ENCODE measurements at places on chromosomes 3 and 15.

DNA sequence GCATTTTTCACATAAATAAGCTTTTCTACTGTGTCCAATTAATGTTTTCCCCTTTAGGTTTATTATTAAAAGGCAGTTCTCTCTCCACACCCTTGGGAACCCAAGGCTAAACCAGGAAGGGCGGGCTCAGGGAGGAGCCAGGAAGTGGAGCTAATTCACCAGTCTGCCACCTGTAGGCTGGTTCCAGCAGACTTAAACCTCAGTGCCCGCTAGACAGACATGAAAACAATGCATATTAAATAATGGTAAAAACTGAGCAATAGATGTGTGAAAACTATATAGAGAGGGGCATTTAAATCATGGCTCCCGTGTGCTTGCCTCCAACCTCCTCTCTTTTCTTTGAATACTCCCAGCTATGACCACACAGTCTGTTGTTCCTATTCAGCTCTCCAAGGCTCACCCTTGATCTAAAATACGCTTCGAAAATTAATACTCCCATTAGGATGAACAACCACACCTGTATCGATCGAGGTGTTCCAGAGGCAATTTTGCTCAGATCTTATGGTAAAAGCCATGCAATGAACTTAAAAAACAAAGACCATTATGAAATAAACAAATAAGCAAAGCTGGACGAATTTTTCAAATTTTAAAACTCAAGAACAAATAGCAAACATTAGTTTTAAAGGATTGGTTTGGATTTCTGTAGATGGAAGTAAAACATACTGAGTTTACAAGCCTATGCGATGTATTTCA, 253.3 kb downstream of the TJP1 start:
- DNase-seq: no peak

GRCh38 chr15:84976746-84977345, 4.8 kb upstream of the PDE8A start:
- DNase-seq: no peak

- DNase-seq: no peak
These were observed 112.2 kb upstream of the LRRFIP2 start for GRCh38 chr3:37286569-37286968.

GRCh38 chr15:87817553-87817952, 439.0 kb downstream of the NTRK3 start:
- DNase-seq: no peak

GRCh38 chr3:190514413-190515153, 698 bp downstream of the IL1RAP start:
- DNase-seq: peak; percentile 38

- no peak for DNase-seq
These were observed 966.9 kb upstream of the NR2F2 start for GRCh38 chr15:95363646-95364045.

- DNase-seq: no peak
These were observed 97.1 kb downstream of the GLDN start for GRCh38 chr15:51438526-51438925.

DNA sequence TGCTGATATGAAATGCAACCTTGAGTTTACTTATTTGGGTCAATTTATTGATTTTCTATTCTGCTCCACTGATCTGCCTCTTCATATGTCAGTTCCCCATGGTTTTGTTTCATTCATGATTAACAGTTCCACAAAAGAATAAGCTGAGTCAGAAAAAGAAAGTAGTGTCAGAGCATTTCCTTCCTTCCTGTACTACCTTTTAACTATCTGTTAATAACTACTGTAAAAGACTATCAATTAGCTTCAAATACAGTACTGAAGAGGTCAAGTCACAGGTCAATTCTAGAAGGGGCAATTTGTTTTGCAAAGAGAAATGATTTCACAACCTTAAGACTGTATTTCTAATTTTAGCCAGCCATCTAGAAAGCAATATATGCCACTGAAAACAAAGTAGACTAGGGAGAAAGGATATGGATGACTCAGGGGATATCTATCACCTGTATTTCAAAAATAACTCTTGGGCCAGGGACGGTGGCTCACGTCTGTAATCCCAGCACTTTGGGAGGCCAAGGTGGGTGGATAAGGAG, 129.5 kb downstream of the TFDP2 start:
- DNase-seq: peak; percentile 4

DNA sequence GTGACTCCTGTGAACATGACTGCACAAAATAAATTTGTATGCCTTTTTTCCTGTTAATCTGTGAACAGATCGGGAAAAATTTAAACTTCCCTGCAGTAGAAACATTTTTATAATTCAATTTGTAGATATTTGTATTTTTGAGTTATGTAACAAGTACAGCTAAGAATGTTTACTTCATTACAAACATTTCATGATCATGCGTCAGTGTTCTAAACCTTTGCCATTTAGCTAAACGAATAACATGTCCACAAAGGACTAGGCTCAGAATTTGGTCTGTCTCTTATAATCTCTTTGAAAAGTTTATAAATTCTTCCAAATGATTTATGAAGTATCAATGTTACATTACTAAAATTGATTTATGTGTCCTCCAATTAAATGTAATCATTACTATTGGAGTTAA, 17.3 kb upstream of the CRYBG3 start:
- DNase-seq: no peak

- DNase-seq: peak; percentile 31
These were observed 26.3 kb downstream of the DPH6 start for GRCh38 chr15:35519541-35520149.

DNA sequence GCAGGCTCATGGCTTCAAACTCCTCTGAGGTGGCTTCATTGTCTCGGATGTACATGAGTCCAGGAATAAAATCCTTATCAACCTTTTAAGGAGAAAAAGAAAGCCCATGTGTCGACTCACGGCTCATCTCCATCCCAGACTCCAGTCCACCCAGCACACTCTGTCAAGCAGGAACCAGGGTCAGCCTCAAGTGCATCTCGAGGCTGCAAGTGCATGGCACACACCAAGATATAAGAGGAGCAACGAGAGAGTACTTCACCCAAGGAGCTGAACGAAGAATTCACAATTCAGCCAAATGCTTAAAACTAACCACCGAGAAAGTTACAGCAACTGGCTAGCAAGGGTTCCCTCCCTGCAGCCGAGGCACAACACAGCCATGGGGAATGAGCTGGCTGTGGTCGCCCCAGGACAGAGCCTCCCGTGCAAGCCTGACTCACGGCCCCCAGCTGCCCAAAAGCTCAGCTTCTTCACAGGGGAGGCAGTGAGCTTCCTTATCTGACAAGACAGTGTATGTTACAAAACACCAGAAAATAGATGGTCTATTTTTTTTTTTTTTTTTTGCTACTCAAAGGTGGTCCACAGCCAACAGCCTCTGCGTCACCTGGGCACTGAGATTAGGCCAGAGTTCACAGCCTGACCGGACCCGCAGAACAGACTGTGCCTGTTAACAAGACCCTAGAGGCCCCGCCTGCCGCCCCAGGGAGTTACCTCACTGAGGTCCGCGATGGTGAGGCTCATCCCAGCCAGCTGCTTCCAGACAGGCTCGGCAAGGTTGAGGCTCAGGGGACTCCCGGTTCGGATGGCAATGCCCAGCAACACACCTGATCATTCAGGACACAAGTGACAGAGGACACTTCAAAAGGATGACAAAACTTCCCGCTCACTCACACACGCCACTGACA, 15.9 kb upstream of the OCA2 start:
- DNase-seq: peak; percentile 40

DNA sequence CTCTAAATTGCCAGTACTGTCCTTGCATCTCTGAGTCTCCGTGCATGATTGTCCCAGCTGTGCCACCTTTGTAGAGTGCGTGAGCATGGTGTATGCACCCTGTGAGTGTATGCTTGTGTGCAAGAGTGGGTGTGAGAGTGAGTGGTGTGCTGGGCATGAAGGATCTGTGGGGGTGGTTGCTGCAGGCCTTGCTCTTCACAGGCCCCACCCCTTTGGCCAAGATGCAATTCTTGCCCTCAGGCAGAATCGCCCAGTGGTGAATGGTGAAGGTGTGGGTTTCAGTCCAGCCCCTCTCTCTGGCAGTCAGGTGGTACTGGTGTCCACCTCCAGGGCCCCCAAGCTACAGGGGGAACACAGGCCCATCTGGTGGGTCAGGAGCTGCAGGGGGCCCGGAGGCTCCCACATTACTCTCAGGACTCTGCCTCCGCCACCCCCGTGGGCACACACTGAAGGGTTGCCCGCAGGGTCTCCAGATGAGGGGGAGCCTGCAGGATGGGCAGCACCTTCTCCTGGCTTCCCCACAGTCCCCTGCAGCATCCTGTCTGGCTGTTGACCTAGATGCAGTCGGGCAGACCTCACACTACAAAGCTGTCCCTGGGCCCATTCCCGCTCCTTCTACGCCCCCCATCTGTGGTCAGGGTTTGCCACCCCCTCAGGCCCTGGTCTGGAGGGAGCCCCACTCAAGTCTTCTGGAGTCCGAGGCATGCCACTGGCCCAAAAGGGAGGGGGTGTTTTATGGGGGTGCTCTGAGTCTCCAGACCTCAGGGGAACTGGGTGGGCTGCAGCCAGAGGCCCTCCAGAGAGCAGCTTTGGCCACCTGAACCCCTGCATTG, 8.3 kb upstream of the ROPN1B start:
- no peak for DNase-seq

- DNase-seq: no peak
These were observed 28.3 kb upstream of the STIMATE start for GRCh38 chr3:52925405-52926313.

GRCh38 chr15:77519540-77519939, 98.9 kb downstream of the HMG20A start:
- DNase-seq: no peak

DNA sequence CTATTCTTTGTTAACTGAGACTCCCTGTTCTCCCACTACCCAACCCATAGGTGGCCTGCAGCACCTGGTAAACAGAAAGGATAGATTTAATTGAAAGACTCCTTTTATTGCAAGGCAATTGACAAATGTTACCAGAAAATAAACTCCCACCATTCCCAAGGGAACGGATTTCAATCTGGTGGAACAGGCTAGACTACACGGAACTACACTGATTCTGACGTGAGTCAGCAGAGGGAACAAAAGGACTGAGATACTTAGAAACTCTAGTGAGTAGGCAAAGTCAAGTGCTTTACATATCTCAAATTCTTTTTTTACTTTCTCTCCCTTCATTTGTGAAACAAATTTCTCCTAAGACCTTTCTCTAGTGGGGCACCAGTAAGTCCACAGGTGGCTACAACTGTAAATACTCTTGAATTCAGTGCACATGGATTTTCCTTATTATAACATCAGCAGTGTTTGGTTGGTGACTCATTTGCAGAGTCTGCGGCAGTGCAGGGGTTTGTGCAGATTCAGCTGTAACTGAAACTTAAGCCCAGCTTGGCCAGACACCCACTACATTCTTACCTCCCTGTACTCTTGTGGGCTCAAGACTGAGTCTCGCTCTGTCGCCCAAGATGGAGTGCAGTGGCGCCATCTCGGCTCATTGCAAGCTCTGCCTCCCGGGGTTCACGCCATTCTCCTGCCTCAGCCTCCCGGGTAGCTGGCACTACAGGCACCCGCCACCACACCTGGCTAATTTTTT, 34.3 kb upstream of the PLSCR2 start:
- peak; percentile 97 for DNase-seq

GRCh38 chr3:25547103-25547502, 117.6 kb downstream of the TOP2B start:
- DNase-seq: no peak

- no peak for DNase-seq
These were observed 75.6 kb upstream of the OSBPL11 start for GRCh38 chr3:125670945-125671344.

DNA sequence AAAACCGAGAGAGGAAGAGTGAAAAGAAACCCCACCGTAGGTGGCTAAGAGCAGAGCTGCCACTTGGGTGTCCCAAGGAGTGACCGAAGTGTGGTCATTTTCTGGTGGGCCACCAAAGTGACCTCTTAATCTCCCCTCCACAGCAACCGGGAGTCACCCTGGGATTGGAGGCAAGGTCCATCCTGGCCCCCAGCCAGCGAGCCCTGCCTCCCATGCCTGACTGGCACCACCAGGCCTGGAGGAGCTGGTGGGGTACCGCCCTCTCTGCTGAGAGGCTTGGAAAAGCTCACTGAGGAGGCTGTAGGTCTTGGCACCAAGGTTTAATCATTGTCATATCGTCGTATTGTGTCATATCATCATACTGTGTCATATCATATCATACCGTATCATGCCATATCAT, 74.0 kb upstream of the TRPM1 start:
- DNase-seq: no peak

DNA sequence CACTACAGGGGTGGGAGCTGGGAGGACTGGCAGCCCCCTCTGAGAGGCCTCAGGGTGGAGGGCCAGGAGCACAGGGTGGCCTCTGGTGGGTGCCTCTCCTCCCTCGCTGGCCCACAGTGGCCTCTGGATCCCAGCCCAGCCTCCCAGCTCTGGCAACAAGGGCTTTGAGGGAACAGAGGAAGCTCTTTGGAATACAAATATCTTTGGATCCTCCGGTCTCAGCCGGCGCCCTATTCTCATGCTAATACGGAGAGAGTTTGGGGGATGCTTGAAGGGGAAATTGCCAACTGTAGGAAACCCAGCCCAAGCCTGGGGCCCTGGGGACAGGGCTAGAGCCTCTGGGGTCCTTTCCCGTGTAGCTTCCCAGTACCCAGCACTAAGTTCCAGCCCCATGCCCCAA, 33.4 kb upstream of the INSYN1 start:
- no peak for DNase-seq

DNA sequence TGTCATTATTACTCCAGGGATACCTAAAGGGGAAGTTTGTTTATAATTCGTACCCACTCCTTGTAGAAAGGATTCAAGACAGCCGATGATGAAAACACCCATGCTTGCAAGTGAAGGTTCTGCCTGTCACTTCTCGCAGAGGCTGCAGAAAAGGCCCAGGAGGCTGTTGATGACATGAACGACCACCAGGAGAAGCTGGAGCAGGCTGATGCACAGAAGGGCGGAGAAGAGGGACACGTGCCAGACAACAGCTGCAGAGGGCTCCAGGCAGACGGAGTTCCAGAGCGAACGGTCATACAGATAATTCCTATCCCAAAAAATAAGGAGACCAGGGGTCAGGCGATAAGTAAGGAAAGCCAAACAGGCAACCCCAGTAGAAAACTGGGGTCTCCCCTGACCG, 5.7 kb upstream of the DYNLT2B start:
- DNase-seq: no peak

DNA sequence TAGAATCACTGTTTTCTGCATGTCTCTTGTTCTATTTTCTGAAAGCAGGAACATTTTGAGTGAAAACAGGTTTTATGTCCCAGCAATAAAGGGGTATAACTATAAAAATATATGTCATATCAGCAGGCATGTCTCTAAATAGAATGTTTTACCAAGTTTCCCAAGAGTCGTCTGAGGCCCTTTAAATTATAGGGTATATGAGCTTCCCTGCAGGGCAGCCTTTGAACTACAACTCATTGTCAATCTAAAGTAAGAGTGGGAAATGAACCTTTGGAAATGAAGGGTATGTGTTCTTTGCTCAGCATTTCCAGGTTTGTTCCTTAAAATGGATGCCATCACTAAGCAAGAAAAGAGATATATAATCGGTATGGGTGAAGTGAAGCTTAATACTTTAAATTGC, 138.6 kb downstream of the LSAMP start:
- no peak for DNase-seq

- DNase-seq: peak; percentile 99
These were observed at the start of gene TMF1 for GRCh38 chr3:69051756-69052471. Gene TMF1, minus strand, starts transcription at chr3:69052333. Its CDS starts 247 bp downstream, at chr3:69052086.

Data from brain microvascular endothelial cell (primary cell).